Activated CD4-positive, alpha-beta memory T cell treated with anti-CD3 and anti-CD28 coated beads for 36 hours (primary cell): ENCODE measurements at places on chromosomes 11 and 22. TPM values are rescaled to one million over a fixed set of nuclear protein-coding genes. Genes with fewer than 3 reads are reported as not detected.
A peak's percentile ranks its signal among the peaks of the same experiment; 100 is the strongest.

- DNase-seq = no peak
- no peak overlapping the region for H3K4me3 ChIP-seq
- H3K36me3 ChIP-seq = peaks cover 16% of the 10 kb centered on the region
- peaks cover 7% of the 10 kb centered on the region for H3K4me1 ChIP-seq
Observed at GRCh38 chr11:58628446-58628845, 6.0 kb downstream of the CNTF start.

Gene NAALAD2
- total RNA-seq = not detected

Gene PIK3C2A
- 21.7 TPM for total RNA-seq

Gene GLYAT
- not detected for total RNA-seq

- no peaks in the 10 kb centered on the region for H3K27me3 ChIP-seq
- peaks cover 8% of the 10 kb centered on the region for H3K36me3 ChIP-seq
- peak overlapping the region; percentile 81 for H3K4me3 ChIP-seq
- peaks cover 17% of the 10 kb centered on the region for H3K4me1 ChIP-seq
Observed at GRCh38 chr11:748007-748359, 719 bp downstream of the TALDO1 start.

Gene KIAA0930
- total RNA-seq = 31.1 TPM

Gene HEPHL1
- not detected for total RNA-seq

DNA sequence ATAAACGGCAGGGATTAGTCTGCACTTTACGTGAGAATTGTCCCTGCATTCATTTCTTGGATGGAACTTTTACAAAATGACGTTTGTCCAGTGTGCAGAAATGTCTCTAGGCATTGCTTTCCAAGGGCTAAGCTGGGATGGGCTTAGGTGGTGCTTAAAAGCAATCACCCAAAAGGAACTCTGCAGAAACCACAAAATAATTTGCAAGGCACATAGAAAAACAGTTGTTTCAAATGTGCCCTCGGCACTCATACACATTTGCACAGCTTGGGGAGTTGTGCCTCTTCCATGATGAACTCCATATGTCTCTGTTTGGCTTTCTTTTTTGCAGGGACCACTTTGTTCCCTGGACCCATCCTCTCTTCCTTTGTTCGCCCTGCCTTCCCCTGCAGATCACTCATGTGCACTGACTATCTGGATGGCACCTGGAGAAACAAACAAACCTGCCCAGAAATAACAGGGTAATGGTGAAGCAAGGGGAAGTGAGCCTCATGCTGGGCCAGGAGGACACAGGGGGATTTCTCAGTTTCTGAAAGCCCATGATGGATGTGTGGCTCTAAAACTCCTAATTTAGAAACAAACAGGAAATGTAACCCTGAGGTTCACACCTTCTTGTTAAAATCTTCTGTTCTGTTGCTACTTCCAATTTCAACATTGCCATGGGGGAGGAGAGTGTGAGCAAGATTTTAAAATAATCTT lies 150.2 kb downstream of the SNX19 start:
- no peaks in the 10 kb centered on the region for H3K36me3 ChIP-seq
- no peak overlapping the region for H3K4me3 ChIP-seq
- H3K4me1 ChIP-seq = peaks cover 2% of the 10 kb centered on the region
- peaks cover 4% of the 10 kb centered on the region for H3K27me3 ChIP-seq
- no peak for DNase-seq
- H3K27ac ChIP-seq = no peak overlapping the region

DNA sequence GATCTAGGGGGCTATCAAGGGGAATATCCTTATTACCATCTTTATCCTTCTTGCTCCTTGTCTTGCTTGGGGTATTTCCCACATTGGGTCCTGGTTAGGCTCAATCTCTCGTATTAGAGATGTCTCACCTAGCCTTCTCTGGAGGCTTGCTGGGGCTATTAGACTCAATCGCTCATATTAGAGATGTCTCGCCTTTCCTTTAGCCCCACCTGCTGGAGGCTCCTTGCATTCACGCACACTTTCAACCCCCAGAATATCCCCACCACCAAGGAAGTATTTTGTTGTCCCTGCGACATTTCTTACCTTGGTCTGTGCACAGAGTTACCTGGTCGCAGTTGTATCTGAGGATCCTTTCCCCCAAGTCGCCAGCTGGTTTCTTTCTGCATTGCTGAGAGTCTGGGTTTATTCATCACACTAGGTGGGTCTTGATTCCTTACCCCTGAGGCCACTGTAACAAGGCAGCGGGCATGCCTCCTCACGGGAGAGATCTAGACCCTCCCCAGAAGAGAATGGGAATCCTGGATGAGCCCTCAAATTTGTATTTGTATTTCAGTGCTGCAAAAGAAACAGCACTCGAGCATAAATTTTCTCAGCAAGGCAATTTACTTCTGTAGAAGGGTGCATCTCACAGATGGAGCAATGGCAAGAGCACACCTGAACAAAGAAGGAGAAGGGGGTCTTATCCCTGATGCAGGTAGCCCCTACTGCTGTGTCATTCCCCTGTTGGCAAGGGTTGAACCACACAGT lies 15.9 kb upstream of the HYLS1 start:
- DNase-seq = peak; percentile 40
- no peaks in the 10 kb centered on the region for H3K4me1 ChIP-seq

- no peaks in the 10 kb centered on the region for H3K36me3 ChIP-seq
- no peak overlapping the region for H3K4me3 ChIP-seq
- H3K27ac ChIP-seq = no peak overlapping the region
- peaks cover 12% of the 10 kb centered on the region for H3K4me1 ChIP-seq
- DNase-seq = no peak
Observed at GRCh38 chr11:68146010-68146540, 24.9 kb upstream of the CHKA start.

DNA sequence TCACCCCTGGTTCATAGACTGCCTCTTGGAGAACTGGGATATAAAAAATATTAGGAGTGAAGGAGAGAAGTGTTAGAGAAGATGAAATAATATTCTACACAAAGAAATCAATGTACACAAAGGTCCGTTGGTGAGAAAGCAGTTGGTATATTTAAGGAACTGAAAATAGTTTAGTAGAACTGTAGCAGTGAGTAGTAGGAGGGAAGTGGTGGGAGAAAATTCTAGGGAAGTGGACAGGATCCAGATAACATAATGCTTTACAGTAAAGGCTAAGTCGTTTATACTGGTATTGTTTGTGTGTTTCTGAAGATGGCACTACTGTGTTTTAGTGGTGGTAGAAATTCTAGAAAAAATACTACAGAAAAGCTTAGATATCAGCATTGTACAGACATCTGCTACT lies 120.8 kb upstream of the CHORDC1 start:
- DNase-seq = no peak
- H3K4me3 ChIP-seq = no peak overlapping the region
- no peaks in the 10 kb centered on the region for H3K36me3 ChIP-seq
- no peak overlapping the region for H3K27ac ChIP-seq

GRCh38 chr11:83982825-83983224 lies 696.7 kb upstream of the CCDC90B start:
- no peaks in the 10 kb centered on the region for H3K36me3 ChIP-seq
- no peak for DNase-seq
- H3K4me3 ChIP-seq = no peak overlapping the region
- no peaks in the 10 kb centered on the region for H3K4me1 ChIP-seq
- H3K27ac ChIP-seq = no peak overlapping the region

DNA sequence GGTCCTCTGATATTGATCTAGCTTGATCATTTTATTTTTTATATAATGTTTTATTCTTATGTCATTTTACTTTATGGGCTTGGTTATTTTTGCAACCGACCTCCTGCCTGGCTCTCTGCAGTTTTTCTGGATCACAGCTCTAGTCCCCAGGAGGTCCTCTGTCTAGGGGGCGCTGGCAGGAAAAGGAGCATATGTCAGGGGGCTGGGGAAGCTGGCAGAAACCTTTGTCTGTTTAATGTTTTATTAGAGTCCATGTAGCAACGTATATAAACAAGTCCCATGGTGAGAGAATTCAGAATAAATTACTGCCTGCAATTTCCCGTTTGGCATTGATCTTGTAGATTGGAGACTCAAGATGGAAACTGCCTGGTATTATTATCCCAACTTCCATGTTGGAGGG lies 133.5 kb upstream of the ZBED5 start:
- no peaks in the 10 kb centered on the region for H3K36me3 ChIP-seq
- no peak overlapping the region for H3K27ac ChIP-seq
- H3K4me3 ChIP-seq = no peak overlapping the region
- peaks cover 2% of the 10 kb centered on the region for H3K27me3 ChIP-seq

- no peak overlapping the region for H3K4me3 ChIP-seq
- H3K27ac ChIP-seq = no peak overlapping the region
- H3K27me3 ChIP-seq = no peaks in the 10 kb centered on the region
- H3K36me3 ChIP-seq = no peaks in the 10 kb centered on the region
Observed at GRCh38 chr11:104728927-104729326, 169.3 kb downstream of the CASP12 start.

- H3K4me3 ChIP-seq = no peak overlapping the region
- DNase-seq = peak; percentile 7
- H3K36me3 ChIP-seq = no peaks in the 10 kb centered on the region
- peaks cover 4% of the 10 kb centered on the region for H3K4me1 ChIP-seq
Observed at GRCh38 chr11:12275818-12276217, 101.6 kb upstream of the PARVA start.

Gene MRPL23
- total RNA-seq = 119 TPM

GRCh38 chr11:131136486-131136885 lies 220.2 kb upstream of the SNX19 start:
- H3K36me3 ChIP-seq = no peaks in the 10 kb centered on the region
- H3K27ac ChIP-seq = no peak overlapping the region
- DNase-seq = no peak
- no peaks in the 10 kb centered on the region for H3K4me1 ChIP-seq

- peaks cover 3% of the 10 kb centered on the region for H3K27me3 ChIP-seq
- H3K4me1 ChIP-seq = no peaks in the 10 kb centered on the region
- H3K36me3 ChIP-seq = peaks cover 3% of the 10 kb centered on the region
- no peak overlapping the region for H3K4me3 ChIP-seq
Observed at GRCh38 chr11:112016765-112017376, 8.3 kb upstream of the DLAT start.

GRCh38 chr22:22697377-22698117 lies 53.1 kb downstream of the GGTLC2 start:
- H3K27ac ChIP-seq = no peak overlapping the region
- no peaks in the 10 kb centered on the region for H3K36me3 ChIP-seq
- H3K4me1 ChIP-seq = no peaks in the 10 kb centered on the region
- no peaks in the 10 kb centered on the region for H3K27me3 ChIP-seq
- no peak overlapping the region for H3K4me3 ChIP-seq

Gene ASPHD2
- total RNA-seq = 9.2 TPM

Gene WNT11
- not detected for total RNA-seq

DNA sequence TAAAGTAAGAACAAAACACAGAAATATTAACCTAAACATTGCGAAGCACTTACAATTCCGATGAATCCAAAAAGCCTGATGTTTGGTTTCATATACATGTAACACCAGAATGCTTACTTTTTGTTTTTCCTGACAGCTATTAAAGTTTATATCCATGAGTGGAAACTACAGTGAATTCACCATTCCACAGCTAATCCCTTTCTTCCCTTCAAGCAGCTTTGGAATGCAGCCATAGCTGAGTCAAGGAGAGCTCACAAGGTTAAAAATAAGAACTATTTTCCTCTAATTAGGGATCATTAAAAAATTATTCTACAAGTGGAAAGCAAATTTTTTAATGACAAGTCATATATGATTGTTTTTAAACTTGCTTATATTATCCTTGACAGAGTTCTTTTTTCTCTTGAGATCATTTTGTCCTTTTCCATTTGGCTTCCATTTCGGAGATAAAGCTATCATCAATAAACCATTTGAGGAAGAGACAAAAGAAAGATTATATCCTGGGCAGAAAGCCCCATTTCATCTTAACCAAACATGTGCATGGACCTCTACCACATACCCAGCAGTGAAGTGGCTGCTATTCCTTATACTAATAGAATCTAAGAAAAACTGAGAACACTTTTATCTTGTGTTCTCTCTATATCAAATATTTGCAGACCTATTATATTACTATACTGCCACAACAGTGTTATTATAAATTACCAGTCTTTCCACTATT lies 19.7 kb upstream of the FIBIN start:
- no peak overlapping the region for H3K27ac ChIP-seq
- H3K27me3 ChIP-seq = no peaks in the 10 kb centered on the region
- H3K4me3 ChIP-seq = no peak overlapping the region
- H3K36me3 ChIP-seq = no peaks in the 10 kb centered on the region

- H3K27me3 ChIP-seq = no peaks in the 10 kb centered on the region
- no peaks in the 10 kb centered on the region for H3K36me3 ChIP-seq
- H3K4me3 ChIP-seq = no peak overlapping the region
- DNase-seq = no peak
- H3K27ac ChIP-seq = no peak overlapping the region
Observed at GRCh38 chr11:16448123-16448717, 91.9 kb upstream of the SOX6 start.

Gene SMIM38
- 1.5 TPM for total RNA-seq

DNA sequence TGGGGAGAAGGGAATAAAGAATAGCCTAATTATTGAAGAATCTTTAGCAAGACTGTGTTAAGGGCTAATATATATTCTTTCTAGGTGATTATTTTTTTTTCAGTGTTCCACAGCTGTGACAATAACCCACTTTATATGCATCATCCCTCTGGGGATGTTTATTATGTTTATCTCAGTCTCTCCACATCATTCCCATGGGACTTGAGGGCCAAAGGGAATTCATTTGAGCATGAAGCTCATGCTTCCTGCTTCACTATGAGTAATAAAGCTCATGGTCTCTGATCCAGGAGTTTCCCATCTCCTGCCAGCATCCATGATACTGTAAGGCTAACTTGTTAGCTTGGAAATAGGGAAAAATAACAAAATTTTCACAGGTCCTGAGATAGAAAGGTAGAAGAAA lies 1888.4 kb downstream of the LRRC4C start:
- H3K36me3 ChIP-seq = no peaks in the 10 kb centered on the region
- DNase-seq = no peak
- H3K4me3 ChIP-seq = no peak overlapping the region

Gene RHOD
- 0.87 TPM for total RNA-seq

- H3K4me3 ChIP-seq = no peak overlapping the region
- no peak overlapping the region for H3K27ac ChIP-seq
- H3K27me3 ChIP-seq = no peaks in the 10 kb centered on the region
- DNase-seq = no peak
- no peaks in the 10 kb centered on the region for H3K36me3 ChIP-seq
Observed at GRCh38 chr11:27456795-27457329, 15.7 kb downstream of the LGR4 start.

DNA sequence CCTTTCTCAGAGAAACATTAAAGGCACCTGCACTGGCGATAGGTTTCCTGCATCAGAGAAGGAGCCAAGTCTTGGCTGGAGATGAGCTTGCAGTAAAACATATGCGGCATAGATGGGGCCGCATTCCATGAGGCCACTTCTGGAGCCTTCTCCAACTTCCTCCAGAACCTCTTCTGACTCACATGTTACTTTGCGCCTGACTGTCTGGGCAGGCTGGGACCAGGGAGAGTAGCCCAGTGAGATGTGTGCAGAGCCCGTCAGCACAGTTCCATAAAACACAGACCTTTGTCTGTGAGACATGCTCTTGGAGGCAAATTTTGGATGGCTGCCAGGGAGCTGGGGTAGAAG lies 55.4 kb upstream of the BID start:
- H3K4me1 ChIP-seq = no peaks in the 10 kb centered on the region
- H3K36me3 ChIP-seq = peaks cover 3% of the 10 kb centered on the region

Gene TMPRSS4
- not detected for total RNA-seq

DNA sequence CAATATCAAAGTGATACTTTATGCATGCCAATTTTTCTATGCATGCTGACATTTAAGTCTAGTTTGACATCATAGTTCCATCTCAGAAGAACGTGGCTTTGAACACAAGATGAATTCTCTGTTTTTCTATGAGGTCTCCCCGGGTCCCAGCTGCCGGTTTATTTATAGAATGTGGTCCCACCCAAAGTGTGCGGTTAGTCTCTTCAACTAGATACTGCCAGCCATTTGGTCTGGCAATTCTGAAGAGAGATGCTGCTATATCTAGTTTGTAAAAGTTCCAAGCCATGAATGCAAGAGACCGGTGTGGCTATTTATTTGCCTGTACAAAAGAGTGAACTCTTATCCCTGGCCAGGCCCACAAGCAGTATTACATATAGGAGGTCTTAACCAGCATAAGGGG lies 9.2 kb downstream of the OR5A2 start:
- no peaks in the 10 kb centered on the region for H3K36me3 ChIP-seq
- no peak overlapping the region for H3K4me3 ChIP-seq
- no peaks in the 10 kb centered on the region for H3K4me1 ChIP-seq
- peaks cover 27% of the 10 kb centered on the region for H3K27me3 ChIP-seq
